ENCODE measurements at places on chromosomes 3 and 15.

- DNase-seq: no peak
These were observed 156.6 kb upstream of the SLC24A5 start for GRCh38 chr15:47964229-47964628.

GRCh38 chr15:56047354-56047753 is 53.9 kb upstream of the NEDD4 start:
- no peak for DNase-seq

DNA sequence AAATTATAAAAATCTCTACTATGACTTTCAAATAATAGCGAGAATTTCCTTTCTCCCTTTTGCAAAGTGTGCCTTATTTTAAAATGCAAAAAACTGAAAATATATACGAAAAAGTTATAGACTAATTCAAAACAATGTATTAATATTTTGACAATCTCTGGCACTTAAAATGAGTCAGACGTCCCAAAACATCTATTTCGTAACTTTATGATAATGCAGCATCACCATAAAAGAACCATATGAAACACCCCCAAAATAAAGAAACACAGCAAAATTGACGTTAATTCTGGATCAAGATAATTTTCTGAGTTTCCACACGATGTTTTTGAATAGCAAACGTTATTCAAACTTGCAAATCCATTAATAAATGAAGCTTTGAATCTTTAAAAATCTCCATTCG is 1.0 kb downstream of the COPS2 start:
- no peak for DNase-seq

- no peak for DNase-seq
These were observed 293.3 kb downstream of the MEX3B start for GRCh38 chr15:81752546-81752942.

DNA sequence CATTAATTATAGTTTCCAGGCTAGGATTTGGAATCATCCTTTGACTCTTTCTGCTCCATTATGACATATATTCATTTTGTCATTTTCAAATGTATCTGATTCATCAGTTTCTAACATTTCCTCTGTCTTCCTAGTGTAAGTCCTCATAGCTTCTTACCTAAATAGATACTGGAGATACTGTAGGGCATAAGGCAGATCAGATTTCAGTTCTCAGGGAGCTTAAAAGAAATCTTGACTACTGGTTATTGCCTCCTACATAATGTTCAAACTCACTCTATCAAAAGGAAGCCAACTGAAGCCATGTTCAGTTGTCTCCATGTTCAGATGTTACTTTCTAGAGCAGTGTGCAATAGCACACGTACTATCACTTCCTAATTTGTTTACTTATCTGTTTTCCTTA is 29.6 kb upstream of the CTDSPL2 start:
- DNase-seq: no peak

GRCh38 chr3:99966662-99967416 is 147.5 kb downstream of the FILIP1L start:
- DNase-seq: no peak

- no peak for DNase-seq
These were observed 56.7 kb downstream of the CCNL1 start for GRCh38 chr3:157103280-157103679.

DNA sequence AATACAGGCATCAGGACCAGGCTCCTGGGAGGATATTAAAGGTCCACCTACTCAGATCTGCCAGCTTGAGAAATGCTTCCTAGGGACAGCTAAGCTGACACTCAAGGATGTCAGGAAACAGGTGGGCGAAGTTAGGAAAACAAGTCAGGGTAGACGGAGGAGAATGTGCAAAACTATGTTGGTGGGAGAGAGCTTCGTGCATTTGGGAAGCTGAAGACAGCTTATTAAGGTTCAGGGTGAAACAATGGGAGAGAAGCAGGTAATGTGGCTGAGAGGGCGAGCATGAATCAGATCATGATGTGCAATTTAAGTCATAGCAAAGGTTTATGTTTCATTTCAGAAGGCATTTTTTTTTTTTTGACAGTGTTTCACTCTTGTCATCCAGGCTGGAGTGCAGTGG is 297.2 kb upstream of the ATP10A start:
- DNase-seq: no peak

DNA sequence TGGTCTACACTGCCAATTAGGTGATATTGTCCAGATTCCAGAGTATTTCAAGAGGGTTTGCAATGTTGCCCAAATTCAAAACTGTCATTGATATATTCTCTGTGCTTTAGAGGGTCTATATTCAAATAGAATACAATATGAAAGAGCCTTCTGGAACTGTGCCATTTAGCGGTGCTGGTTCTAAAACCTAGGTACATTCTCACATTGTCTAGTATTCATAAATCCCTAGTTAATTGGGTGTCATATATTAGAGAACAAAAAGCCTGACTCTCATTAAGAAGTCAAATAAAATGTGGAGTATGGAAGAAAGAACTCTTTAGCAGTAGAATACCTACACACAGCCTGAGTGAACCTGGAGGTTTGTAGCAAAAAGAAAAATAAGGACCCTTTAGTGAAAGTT is 447.9 kb downstream of the CNTN6 start:
- DNase-seq: no peak

- no peak for DNase-seq
These were observed 281.1 kb upstream of the TPRG1 start for GRCh38 chr3:188890572-188891270.

DNA sequence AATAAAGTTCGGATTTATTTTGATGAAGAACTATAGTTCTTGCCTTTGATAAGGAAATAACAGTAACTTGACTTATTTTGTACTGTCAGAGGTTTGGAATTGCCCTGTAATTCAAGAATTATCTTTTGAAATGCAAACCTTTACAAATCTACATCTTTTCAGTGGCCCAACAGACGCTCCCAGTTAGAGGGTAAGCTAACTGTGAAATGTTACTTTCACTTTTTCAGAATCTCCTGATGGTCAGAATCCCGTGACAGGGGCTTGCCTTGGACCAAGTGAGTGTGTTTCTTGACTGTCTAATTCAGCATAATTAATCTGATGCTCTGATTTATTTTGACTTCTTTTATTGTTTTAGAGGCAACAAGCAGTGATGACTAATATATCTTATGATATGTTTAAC is 262.5 kb downstream of the PLOD2 start:
- DNase-seq: no peak

- DNase-seq: no peak
These were observed 15.7 kb upstream of the LRCH3 start for GRCh38 chr3:197775317-197775716.

DNA sequence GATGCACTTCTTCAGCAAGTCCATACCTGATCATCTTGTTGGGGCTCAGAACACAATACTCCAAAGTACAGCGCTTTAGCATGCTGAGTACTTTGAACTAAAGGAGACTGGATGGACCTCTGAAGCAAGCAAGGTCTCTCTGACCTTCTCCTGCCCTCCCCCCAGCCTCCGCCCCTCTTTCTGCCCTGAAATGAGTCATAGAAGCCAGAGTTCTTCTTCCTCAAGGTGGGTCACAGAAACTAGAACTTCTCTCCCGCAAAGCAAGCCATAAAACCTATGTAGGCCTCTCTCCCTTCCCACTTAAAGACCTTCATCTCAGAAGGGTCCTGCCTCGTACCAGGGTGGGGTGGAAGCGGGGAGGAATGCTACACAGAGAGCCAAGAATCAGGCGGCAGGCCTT is 230.5 kb upstream of the PROK2 start:
- no peak for DNase-seq

- peak; percentile 68 for DNase-seq
These were observed 3.9 kb upstream of the FSIP1 start for GRCh38 chr15:39786447-39787056.

GRCh38 chr15:59611276-59612260 is at the start of gene GCNT3:
GCNT3 (plus strand) TSS chr15:59611783; CDS start chr15:59618239, 6,456 bp downstream.
- DNase-seq: no peak

DNA sequence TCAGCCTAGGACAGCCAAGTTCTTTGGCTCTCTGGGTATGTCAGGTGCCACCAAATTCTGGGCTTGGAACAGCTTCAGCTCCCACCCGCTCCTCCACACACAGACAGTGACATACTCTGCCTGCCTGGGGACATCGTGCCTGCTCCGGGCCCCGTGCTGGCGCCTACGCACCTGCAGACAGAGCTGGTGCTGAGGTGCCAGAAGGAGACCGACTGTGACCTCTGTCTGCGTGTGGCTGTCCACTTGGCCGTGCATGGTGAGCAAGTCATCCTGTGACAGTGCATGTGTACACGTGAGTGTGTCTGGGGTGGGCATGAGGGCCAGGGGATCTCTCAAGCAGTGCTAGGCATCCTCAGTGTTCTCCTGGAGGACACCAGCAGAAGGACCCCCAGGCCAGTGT is 922 bp downstream of the IL17RC start:
- DNase-seq: no peak

GRCh38 chr3:14228681-14229470 is 50.3 kb downstream of the LSM3 start:
- DNase-seq: no peak

DNA sequence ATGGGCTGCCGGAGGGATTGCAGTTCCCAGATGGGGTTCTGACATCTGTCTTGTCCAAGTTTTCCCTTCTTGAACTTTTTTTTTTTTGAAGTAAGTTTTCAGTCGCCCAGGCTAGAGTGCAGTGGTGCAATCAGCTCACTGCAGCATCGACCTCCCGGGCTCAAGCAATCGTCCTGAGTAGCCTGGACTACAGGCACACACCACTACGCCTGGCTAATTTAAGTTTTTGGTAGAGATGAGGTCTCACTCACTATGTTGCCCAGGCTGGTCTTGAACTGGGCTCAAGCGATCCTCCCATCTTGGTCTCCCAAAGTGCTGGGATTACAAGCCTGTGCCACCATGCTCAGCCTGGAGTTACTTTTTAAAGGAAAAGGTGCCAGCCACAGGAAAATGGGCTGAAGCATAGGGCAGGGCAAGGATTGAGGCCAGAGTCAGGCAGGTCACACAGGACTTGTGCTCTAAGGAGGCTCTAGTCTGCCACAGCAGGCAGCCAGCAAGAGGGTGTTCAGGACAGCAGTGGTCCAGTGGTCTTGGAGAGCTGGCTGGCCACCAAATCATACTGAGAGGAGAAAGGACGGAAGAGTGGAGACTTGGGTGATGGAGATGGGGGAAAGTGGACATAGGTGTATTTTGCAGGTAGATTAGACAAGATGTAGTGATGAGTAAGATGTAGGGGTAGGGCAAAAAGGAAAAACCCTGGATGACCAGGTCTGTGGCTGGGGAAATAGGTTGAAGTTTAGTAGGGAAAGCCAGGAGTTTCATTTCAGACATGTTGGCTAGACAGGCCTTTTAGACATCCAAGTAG is 6.0 kb upstream of the PODXL2 start:
- no peak for DNase-seq

DNA sequence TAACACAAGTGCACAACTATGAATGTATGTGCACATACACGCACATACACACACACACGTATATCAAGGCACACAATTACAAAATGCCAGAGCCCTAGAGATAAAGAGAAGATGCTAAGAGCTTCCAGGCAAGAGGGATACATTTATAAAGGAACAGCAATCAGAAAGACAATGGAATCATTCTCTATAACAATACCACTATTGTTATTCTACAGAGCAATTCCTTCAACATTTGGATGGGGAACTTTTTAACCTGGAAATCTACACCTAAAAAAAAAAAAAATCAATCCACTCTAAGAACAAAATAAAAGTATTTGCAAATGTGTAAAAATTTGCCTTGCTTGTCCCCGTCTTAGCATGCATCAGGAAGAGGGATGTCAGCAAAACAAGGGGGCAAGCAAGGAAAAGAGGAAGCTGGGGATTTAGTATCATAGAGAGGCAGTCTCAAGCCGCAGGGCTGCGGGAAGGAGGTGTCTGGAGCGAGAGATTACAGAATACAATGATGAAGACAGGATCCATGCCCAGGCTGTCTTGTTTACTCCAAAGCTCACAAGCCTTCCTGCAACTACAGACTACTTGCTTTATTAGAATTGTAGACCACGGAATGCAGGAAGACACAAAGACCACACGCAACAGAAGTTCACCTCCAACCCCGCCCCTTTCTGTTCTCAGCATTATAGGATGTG is 220.2 kb downstream of the NTRK3 start:
- no peak for DNase-seq

GRCh38 chr15:70147778-70148177 is 50.1 kb upstream of the TLE3 start:
- DNase-seq: no peak

GRCh38 chr3:195751560-195751959 is 30.8 kb downstream of the MUC20 start:
- DNase-seq: no peak

All from hematopoietic multipotent progenitor cell treated with erythropoietin and hydrocortisone succinate and interleukin-3 and kit ligand, for 15 days (in vitro differentiated cells).